SHP77 treated with DMSO at 0.1 percent for 48 hours (cell line): ENCODE measurements at places on chromosomes 16 and 17.

GRCh38 chr17:1916963-1917715 is 87.3 kb downstream of the RPA1 start:
- DNase-seq, result no peak

DNA sequence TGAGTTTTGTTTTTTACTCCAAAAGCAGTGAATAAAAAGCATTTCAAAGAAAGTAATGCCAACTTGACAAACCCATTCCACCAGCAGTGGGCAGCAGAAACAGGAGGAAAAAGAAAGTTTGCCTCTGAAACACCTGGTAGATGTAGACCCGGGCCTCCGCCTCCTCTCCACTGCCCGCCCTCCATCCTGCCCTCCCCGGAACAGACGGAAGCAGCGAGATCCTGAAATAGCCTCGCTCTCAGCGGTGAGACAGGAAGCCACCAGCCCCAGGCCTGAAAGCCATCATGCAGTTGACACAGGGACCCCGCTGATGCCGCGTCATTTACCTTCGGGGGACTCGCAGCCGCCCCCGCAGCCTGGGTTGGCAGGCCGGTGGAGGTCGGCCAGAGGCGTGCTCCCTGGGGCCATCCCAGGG is 67.8 kb downstream of the C16orf78 start:
- DNase-seq, result no peak

DNA sequence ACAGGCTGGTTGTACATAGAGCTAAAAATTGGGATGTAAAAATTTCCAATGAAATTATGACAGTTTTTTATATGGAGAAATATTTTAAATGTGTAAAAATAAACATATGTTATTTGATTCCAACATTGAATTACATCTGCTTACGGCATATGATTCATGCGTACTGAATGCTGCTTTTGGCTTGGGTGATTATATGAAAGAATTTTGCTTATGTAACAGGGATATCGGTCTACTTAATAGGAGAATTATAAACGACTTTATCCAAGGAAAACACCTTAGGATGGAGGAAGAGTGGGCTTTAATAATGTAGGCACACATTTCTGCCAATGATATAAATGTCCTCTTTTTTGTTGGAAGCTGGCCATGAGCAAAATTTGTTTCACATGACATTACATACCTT is 197.3 kb upstream of the GOT2 start:
- no peak for DNase-seq

GRCh38 chr17:40293363-40293762 is 5.7 kb downstream of the CDC6 start:
- DNase-seq, result no peak

DNA sequence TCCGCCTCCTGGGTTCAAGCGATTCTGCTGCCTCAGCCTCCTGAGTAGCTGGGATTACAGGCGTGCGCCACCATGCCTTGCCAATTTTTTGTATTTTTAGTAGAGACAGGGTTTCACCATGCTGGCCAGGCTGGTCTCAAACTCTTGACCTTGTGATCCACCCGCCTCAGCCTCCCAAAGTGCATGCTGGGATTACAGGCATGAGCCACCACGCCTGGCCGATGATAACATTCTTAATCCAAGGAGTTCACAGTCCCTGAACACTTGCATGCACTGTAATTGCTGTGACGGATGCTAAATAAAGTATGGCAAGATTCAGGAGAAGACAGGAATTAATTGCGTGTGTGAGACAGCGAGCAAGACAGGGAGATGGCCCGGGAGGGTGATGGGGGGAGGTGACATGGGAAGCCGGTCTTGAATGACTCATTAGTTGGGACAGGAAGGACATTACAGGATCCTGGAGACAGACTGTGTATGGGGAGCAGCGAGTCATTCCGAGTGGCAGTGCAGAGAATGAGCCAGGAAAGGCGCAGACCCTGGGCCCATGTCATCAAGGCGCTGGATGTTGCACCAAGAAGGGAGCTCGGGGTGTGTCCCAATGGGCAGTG is 6.7 kb downstream of the ABCA3 start:
- no peak for DNase-seq

DNA sequence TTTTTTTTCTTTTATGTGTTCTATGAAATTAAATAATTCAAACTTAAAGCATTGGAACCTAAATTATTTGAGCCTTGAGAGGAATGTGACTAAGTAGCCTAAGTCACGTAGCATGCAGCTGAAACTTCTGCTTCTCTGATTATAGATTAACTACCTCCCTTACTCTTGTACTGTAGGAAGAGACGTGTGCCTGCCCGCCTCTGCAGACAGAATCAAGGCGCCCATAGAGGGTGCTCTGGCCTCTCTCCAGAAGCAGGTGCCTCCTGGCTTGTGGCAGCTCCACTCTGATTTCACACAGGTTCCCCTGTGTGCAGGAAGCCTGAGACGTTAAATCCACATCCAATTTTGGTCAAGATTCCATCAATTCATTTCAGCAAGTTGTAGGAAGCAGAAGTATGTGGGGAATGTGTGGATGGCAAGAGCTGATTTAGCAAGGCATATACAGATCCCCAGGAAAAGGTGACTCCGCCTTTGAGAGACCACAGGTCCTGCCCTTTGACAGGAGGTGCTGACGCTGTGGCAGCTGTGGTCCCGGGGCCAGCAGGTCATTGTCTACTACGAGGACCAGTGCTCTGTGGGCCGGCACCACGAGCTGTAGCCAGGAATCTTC is 1418.8 kb downstream of the CDH11 start:
- DNase-seq, result no peak

- DNase-seq, result no peak
Observed at GRCh38 chr16:56909527-56909979, 22.4 kb upstream of the HERPUD1 start.
